ENCODE measurements at places on chromosomes 5 and 9.

GRCh38 chr9:37996819-37997217, 72.2 kb downstream of the SHB start:
- no peak for DNase-seq

GRCh38 chr9:127168756-127169574, 46.5 kb upstream of the ANGPTL2 start:
- DNase-seq, result no peak

GRCh38 chr9:7144265-7145046, 386.7 kb downstream of the KDM4C start:
- no peak for DNase-seq

DNA sequence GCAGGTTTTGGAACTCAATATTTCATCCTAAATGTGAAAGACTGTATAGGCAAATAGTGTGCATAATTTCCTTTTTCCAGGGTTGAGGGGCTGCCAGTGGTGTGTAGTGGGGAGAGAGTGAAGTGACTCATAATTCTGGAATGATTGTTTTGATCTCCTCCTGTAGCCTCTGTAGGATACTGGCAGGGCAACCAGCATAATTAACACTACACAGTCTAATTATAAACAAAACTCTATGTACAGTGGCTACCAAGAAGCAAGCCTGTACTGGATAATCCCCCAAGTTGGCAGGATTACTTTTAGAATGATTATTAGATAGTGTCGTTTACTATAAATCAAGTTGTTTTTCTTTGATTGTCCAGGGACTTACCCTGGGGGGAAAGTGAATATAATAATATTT, 32.2 kb downstream of the LNPEP start:
- no peak for DNase-seq

DNA sequence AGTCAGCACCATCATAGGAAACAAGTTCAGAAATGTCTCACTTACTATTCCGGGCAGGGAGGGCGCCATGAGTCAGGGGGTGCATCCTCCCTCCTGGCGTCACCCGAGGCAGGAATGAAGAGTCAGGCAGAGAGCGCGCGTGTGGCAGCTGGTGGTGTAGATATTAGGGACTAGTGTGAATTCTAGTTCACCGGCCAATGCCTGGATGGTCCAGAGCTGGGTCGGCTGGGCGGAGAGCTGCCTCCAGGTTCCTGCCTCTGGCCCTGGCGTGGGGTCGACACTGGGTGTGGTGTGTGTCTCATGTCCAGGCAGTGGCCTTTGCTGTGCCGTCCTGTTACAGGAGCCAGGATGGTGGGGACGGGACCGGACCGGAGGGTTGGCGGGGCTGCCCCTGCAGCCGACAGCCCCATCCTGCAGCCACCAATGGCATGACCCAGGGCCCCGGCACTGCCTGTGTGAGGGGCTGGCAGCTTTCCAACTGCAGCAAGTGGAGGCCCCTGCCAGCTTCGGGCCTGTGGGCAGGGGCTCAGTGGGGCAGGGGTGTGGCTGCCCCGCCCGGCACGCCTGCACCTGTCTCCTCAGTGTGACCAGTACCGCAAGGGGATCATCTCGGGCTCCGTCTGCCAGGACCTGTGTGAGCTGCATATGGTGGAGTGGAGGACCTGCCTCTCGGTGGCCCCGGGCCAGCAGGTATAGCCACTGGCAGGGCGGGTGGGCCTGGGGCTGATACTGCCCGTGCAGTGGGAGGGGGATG, 9.1 kb downstream of the DIPK1B start:
- DNase-seq, result peak; percentile 45

- DNase-seq, result no peak
These were observed 89.4 kb downstream of the CDKN2A start for GRCh38 chr9:21904776-21905175.

GRCh38 chr5:133029416-133029815, 3.1 kb upstream of the ZCCHC10 start:
- DNase-seq, result no peak

GRCh38 chr5:173953528-173954090, 35.4 kb upstream of the C5orf47 start:
- DNase-seq, result no peak

DNA sequence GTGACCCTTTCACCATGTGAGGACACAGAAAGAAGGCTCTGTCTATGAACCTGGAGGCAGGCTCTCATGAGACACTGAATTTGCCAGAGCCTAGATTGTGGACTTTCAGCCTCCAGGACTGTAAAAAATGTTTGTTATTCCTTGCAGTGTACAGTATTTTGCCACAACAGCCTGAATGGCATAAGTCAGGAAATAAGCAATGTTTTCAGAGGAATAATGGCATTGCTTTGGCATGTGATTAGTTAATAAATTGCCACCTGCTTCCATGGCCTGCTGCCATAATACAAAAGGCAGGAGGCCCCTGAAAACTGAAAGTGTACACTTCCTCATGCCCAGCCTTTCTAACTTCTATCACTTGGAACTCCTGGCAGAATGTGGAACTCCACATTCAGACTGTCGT, 408.1 kb downstream of the GADD45G start:
- DNase-seq, result no peak

DNA sequence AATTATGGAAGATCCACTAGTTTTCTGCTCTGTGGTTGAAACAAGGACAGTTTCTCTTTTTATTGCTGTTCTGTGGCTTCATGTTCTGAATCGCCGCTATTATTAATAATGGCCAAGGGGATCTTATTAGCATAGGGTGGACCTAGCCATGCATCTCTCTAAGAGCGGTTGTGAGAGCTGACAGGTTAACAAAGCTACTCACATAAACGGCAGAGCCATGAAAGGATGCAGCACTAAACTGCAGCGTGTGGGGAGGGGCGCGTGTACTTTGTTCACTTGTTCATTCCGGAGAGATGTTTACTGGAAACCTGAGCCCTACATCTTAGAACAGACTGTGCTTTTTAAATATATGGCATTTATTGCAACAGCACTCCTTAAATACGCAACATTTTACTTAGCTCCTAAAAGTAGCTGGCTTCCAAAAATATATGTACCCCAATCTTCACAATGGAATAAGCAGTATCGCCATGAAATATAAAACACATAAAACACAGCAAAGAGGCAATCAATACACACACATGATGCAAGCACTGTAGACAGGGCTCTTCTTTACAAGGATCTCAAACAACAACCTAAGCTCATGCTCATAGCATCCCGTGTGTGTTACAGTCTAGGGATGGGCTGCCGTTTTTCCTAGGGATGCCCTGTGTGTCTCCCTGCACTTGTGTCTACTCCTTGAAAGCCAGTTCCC, 424.6 kb downstream of the MED10 start:
- no peak for DNase-seq

- peak; percentile 65 for DNase-seq
These were observed 242.3 kb upstream of the PTGER4 start for GRCh38 chr5:40437452-40437861.

DNA sequence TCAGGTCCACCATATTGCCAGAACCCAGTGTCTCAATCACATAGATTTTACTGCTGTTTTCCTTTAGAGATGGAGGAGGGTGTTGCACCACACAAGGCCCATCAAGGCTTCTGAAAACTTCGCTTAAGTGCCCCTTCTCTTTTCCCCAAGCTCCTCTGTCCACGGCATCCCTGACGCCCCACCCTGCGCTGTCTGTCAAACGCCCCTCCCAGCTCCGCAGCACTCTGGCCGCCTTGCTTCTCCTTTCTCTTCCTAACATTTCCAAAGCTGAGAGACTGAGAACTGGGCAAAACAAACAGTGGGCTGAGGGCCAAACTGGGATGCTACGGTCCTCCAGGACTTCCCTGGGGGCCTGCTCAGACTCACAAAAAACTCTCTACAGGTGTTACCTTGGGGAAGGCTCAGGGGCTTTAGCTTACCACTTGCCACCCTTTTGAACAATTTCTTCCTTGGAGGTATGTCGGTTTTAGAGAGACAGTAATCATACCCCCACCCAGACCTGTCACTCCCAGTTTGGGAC, 28.3 kb upstream of the ERGIC1 start:
- no peak for DNase-seq
